ENCODE measurements at places on chromosomes 12 and 14. TPM values are rescaled to one million over a fixed set of nuclear protein-coding genes. Genes with fewer than 3 reads are reported as not detected.

The DNM1L gene
- 53.5 TPM for total RNA-seq

The TEX22 gene
- total RNA-seq = 2.4 TPM

The PIP4K2C gene
- 13.1 TPM for total RNA-seq

The RTL1 gene
- total RNA-seq = not detected

The KIF5A gene
- total RNA-seq = 0.05 TPM

The BHLHE41 gene
- total RNA-seq = 34.5 TPM

Data from Right ventricle myocardium inferior (tissue), 1 donor.